Right cardiac atrium (tissue), 5 donors: ENCODE measurements at places on chromosomes 7 and 10.

DNA sequence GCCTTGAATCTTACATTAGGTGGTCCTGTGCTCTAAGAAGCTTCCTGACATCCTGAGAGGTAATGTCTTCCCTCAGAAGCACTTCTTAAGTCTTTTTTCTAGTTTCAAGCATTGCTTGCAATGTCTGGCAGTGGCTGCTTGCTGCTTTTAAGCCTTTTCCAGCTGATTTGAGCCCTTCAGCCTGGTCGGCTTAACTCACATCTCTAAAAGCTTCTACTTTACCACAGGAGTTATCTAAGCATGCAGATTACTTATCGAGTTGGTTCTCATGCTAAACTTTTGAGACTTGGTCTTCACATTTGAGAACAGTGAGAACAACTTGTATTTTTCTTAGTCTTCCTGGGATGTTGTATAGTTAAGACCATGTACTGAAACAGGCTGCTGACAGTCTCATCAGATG is 3.9 kb downstream of the LRMDA start:
- no peak for DNase-seq

GRCh38 chr7:102317231-102318059 is 30.8 kb downstream of the SH2B2 start:
- DNase-seq, result no peak

DNA sequence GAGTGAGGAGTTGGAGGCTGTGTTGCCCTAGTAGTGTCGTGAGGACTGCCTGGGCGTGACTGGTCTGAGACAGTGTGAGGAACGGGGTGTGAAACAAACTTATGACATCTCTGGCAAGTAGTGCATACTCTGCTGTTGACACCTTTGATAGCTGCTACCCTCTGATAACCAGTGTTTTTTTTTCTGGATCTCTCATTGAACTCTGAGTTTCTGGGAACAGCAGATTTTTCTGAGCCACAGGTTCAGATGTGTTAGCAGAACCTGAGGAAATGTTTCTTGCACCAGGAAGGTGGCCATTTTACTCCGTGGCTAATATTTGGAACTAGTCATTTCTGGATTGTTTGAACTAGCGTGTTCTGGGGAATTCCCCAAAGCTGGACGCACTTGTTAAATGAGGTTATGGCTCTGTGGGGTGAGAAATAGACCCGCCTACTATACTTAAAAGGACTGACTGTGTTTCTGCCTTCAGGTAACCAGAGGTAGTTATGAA is 52.9 kb downstream of the AUTS2 start:
- peak; percentile 64 for DNase-seq

- no peak for DNase-seq
Observed at GRCh38 chr10:98488669-98489430, 42.1 kb upstream of the HPS1 start.

GRCh38 chr10:35089611-35090161 is 455 bp downstream of the CUL2 start:
- no peak for DNase-seq

DNA sequence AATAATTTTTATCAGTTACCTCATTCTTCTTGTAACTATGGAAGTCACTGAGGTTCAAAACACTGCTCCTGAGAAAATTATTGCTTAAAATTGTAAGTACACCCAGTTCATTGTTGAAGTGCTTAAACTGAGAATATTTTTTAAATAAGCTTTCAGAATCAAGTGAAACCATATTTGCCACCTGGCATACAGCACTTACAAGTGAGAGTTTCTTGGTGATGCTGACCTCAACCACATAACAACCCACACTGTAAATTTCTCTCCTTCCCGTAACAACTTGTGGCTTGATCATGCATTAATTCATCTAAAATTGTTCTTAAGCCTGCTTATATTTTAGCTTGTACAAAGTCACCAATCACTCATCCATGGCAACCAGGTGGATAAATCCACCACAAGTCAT is 34.0 kb downstream of the IMMP2L start:
- DNase-seq, result no peak

DNA sequence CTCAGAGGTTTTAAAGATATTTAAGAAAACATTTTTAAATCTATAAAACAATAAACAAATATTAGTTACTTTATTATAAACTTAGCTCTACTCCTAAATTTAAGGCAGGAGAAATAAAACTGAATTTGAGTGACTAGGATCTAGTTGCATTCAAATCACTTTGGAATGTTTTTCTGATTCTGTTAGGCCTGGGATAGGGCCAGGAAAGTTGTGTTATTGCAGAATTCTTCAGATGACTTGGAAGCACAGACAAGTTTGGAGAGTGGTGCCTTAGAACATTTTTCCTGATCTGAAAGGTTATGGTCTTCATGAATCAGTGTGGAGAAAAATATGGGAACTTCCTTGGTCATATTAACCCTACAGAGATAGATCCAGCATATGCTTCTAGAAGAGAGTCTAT is 15.6 kb upstream of the SLC25A13 start:
- no peak for DNase-seq

- DNase-seq, result no peak
Observed at GRCh38 chr7:35286986-35287385, 33.1 kb upstream of the TBX20 start.

- DNase-seq, result no peak
Observed at GRCh38 chr10:62076891-62077290, 175.4 kb downstream of the ARID5B start.

DNA sequence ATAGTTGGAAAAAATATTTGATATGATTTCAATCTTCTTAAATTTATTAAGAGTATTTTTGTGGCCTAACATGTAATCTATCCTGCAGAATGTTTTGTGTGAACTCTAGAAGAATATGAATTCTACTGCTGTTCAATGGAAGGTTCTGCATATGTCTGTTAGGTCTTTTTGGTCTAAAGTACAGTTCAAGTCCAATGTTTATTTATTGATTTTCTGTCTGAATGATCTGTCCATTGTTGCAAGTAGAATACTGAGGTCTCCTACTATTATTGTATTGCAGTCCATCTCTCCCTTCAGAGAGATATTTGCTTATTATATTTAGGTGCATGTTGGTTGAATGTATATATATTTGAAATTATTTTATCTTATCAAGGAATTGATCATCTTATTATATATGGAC is 18.9 kb upstream of the DYNC1I1 start:
- DNase-seq, result no peak

- DNase-seq, result no peak
Observed at GRCh38 chr10:125222515-125223308, 62.3 kb upstream of the CTBP2 start.

DNA sequence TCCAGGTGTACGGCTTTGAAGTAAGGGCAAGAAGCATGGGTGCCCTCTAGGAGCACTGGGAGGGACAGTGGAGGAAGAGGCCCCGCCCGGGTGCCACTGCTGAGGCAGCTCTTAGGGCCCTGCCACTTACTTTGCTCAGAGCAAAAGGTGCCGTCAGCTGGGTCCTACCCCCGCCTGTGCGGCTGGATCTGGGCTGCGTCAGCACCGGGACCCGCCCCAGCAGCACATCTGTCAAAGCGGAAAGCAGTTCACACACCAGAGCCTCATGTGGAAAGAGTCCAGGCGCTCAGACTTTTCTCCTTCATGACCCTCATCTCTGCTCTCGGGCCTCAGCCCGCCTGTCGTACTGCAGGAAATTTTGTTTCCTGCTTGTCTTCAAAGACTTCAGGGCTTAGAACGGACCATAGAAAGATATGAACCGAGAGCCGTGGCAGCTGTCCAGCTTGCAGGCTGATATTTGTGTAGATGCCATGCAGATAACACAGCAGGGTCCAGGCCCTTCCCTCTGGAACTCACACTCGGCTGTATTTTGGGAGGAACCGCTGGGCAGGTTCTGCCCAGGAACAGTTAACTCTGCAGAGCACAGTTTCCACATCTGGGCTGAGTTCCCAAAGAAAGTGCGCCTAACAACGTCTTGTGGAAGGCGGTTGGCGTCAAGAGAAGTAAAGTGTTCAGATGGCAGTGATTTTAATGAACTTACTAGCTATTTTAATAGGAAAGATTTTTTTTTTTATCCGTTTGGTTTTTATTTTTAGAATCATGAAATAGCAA is 44.3 kb upstream of the PRKAR1B start:
- peak; percentile 90 for DNase-seq

- DNase-seq, result no peak
Observed at GRCh38 chr10:44993922-44994751, 6.6 kb upstream of the ZNF22 start.

- DNase-seq, result no peak
Observed at GRCh38 chr10:74913377-74913979, 87.1 kb downstream of the KAT6B start.
